ENCODE measurements at places on chromosomes 6 and 20.

GRCh38 chr6:109526905-109527628 lies 44.0 kb upstream of the ZBTB24 start:
- DNase-seq = no peak

GRCh38 chr20:46311039-46311650 lies 2.8 kb upstream of the CDH22 start:
- DNase-seq = no peak

DNA sequence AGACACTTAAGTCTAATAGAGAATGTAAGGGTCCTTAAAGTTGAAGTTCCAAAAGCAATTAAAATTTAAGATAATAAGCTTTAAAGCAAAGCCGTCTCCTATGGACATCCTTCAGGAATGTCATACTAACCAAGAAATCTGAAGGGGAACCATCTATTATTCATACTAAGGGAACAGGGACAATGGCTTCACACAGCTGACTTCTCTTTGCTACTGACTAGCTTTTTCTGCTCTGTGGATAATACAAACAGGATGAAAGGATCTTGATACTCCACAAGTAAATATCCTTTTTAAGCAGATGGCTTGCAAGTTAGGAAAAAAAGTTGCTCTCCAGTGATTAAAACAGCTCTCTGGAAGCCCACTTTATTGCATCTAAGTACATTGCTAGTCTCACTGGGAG lies 178.6 kb downstream of the BACH2 start:
- no peak for DNase-seq

DNA sequence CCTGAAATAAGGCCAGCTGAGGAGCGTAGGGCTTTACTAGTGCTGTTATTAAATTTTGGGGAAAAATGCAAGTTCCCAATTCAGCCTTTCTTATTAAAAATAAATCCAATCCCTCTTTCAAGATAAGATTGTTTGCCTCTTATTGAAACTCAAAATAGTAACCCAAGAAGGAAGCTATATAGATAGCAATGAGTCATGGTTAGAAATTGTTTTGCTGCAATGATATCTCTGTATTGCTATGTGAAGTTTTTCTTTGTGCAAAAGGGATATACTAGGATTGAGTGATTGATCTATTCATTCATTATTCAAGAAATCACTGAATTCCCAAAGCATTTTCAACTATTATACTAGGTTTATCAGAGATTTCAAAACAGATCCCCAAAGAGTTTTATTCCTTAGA lies 93.0 kb upstream of the HDAC2 start:
- no peak for DNase-seq

DNA sequence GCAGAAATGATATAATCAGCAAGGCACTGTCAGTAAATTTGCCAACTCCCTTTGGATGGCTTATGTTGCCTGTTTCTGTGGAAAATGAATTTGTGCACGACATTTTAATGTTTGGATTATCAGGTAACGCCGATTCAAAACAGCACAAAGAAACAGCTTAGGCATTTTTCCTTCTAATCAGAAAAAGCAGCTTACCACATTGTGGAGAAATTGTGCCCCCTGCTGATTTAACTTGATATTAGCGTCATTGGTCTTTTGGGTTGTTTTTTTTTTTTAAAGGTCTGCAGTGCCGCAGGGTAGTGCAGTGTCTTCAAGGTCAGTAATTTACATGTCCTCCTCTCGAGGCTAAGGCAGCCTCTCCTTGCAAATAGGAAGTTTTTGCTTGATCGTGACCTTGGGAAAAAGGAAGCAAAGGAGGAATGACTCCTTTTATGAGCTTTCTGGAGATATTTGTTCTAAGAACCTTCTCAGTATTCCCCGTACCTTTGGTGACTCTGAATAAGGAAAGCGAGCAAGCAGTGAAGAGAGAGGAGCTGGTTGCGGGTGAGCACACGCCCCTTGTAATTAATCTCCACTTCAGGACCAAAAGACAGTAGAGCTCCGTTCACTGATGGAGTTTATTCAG lies 79.1 kb downstream of the ELOVL4 start:
- no peak for DNase-seq

DNA sequence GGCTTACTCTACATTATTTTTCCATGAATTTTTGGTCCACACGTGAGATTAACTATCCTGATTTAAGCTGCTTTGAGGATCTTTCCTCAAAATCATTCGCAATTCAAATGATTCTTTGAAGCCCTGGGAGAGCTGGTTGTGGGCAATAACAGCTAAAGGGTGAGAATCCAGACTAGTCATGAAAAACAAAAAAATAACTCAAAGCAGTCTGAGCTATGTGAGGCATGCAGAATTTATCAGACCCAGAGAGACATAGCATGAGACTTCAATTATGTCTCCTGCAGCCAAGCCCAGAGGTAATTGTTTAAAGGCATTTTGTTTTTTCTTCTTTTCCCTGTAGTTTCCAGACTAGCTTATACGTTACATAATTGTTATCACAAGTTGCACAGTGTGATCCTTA lies 517.3 kb upstream of the PTCHD4 start:
- no peak for DNase-seq

DNA sequence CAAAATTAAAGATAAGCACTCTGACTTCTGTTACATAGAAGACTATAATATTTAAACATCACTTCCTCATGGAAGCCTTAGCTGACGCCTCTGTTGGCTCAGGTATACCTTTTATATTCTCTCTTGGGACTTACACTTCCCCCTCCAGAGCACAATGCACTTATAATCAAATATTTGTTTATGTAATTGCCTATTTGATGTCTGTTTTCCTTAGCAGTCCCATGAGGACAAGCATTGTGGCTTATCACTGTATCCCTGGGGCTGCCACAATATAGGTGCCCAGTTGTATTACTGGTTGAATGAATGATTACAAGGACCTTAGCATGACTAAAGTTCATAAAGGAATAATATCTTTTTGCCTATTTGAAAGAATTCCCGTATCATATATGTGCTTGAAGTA lies 186.7 kb upstream of the VGLL2 start:
- DNase-seq = no peak

DNA sequence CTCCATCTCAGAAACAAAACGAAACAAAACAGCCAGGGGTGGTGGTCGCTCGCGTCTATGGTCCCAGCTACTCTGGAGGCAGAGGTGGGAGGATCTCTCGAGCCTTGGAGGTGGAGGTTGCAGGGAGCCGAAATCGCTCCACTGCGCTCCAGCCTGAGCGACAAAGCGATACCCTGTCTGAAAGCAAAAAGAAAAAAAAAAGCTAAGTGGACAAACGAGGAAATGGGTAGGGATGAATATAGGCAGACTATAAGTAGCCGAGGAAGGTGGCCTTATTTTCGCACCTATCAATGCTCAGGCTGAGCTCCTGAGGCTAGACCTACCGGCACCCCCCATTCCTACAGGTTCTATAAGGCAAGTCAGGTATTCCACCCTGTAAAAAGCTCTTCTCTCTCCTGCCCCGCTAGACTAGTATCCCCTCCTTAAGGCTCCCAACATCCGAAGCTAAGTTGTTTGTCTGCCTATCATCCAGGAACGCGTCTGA lies 650 bp upstream of the CASP8AP2 start:
- no peak for DNase-seq

DNA sequence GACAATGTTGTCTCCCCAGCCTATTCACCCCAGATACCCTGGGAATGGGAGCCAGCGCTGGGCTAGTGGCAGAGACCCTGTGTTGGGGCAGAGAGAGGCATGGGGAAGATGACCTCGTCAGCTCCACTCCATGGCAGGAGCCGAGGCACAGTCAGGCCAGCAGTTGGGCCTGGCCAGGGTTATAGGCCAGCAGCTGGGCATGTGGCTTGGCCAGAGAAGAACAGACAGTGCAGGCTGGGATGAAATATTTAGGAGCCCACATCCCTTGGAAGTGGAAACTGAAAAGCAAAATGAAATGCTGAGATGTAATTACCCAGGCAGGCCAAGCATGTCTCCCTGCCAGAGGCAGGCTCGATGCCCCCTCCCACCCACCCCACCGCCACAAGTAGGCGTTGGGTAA lies 70.0 kb downstream of the GRM4 start:
- no peak for DNase-seq

GRCh38 chr6:150906641-150907326 lies 41.3 kb downstream of the MTHFD1L start:
- DNase-seq = no peak

GRCh38 chr6:42168650-42169049 lies 4.5 kb upstream of the GUCA1A start:
- DNase-seq = no peak

- no peak for DNase-seq
These were observed 42.2 kb upstream of the FOXP4 start for GRCh38 chr6:41503827-41504465.

All from thoracic aorta (tissue), 2 donors.